ENCODE measurements at places on chromosomes 7 and 10.

- DNase-seq = no peak
Measured at GRCh38 chr7:92694211-92694610, 104.0 kb upstream of the FAM133B start.

GRCh38 chr10:33506838-33507661 lies 172.6 kb upstream of the NRP1 start:
- no peak for DNase-seq

DNA sequence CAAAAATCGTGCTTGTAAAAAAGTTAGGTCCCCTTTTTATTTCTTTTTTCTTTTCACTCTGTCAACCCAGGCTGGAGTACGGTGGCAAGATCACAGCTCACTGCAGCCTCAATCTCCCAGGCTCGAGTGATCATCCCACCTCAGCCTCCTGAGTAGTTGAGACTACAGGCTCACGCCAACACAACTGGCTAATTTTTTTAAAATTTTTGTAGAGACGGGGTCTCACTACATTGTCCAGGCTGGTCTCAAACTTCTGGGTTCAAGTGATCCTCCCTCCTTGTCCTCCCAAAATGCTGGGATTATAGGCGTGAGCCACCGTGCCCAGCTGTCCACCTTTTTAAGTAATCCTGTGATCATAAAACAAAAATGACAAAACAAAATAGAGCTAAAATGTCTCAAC lies 19.4 kb upstream of the ARHGAP12 start:
- no peak for DNase-seq

- no peak for DNase-seq
Measured at GRCh38 chr10:7300384-7300971, 110.4 kb downstream of the SFMBT2 start.

DNA sequence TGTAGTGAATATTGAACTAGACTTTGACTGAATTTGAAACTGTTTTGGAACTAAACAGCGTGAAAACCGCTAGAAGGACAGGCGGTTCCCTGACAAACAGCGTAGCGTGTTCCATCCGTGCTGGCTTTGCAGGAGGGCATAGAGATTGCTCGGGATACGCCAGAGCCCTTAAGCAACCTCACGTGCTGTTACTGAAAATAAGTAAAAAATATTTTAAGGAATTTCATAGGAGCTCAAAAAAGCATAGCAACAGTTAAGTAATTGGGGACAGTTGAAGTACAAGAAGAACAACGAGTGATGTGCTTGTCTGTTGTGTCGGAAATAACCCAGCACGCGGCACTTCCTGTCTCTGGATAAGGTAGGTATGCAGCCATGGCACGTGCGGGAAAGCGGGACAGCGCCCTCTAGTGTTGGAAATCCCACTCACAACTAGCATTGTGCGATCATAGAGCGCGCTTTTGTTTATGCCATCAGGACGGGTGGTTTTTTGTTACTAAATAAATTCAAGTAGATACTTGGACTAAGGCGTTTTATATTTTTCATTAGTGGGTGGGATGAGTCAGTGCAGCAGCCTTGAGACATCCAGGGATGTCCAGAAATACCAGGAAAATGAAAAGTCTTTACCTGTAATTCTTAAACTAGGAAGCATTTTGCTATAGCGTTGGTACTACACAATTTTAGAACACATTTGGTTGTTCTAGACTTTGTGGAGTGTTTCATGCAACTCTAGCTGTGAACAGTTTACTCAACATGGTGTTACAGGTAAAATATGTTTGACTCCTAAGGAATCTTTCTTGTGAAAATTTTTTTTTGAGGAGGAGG lies 50.4 kb downstream of the DNAJB6 start:
- peak; percentile 79 for DNase-seq

- no peak for DNase-seq
Measured at GRCh38 chr7:151346470-151346769, 4.8 kb downstream of the NUB1 start.

DNA sequence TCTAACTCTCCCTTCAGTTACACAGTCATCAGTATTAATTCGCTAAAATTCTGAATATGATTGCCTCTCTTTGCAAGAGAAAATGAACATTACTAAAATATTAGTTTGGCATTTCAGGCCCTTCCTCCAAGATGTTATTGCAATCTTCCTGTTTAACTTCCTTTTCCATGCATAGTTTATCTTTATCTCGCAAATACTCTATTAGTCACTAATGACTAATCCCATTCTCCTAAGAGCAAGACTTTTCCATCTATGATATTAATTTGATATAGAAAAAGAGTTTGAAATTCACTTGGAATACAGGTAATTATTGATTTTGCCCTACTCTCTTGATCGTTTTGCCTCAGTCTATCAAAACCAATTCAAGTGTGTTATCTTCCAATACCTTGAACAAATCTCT lies 41.8 kb upstream of the SEMA3A start:
- no peak for DNase-seq

- DNase-seq = no peak
Measured at GRCh38 chr10:14340051-14340744, 9.5 kb upstream of the FRMD4A start.

DNA sequence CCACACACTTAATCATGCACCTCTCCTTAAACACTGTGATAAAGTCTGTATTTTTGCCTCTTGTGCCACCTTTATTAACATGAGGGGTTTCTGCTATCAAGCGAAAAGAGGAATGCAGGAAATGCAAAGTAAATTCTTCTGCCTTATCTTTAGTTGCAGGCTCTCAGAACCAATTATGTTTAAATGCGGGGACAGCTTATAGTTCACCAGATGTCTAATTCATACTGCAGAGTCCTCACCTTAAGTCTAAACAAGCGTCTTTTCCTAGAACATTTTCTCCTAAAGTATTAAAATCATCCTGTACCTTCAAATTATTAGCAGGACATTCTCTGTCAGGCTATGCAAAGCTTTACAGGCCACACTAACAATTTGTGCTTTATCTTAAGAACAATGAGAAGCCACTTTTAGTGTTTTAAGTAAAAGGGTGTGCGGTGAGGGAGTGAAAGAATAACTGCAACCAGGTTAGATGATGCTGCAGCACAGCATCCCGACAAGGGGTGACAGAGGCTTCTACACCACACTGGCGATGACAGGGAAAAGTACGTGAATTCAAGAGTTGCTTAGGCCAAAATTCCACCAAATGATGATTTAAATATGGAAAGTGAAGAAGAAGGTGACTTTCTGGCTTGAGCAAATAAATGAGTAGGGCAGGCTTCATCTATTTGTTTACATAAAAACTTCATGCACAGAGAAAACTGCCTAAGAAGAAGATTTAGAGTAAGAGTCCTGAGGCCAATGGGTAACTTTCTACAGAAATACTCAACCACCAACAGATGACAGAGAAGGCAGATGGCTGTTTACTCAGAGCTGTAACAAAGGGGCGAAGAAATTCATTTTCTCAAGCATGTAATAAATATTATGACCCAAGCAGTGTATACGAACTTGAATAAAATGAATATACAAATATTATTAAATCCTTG lies 36.0 kb downstream of the EZH2 start:
- no peak for DNase-seq

DNA sequence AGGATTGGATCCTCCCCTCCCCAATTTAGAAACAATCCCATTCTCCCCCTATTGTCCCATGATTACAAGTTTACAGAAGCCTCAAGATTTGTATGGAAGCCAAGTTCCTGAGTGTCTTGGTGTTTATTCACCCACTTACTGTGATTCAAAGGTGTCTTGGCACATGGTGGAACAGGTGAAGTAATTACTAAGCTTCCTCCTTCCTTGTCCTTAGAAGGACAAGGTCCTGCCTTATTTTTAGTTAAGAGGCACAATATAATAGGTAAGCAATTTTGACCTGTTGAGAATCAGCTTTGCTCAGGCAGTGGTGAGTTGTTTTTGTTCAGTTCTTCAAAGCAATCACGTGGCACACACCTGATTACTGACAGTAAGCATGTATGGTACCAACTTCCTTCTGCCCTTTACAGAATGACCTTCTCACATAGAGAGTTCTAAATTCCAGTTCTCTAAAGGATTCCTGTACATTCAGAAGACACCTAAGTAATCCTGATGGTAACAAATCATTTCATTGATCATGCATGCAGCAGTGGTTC lies 60.7 kb upstream of the SLC13A1 start:
- no peak for DNase-seq

DNA sequence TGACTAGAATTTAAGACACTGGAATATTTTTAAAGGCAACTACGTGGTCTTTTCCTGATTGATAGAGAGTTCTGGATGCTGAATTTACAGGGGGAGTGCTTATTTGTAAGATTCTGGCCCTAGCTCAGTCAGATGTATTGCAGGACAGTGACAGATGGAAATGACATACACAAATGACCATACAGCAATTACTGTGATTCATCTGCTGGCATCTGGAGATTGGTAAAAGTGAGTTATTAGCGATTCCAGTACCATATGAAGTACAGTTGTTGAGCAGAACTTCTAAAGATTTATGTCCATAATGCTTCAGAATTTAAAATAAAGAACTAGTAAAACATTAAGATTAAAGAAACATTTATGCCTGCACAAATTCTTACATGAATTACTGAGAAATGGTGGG lies 243.2 kb downstream of the CRPPA start:
- no peak for DNase-seq

- DNase-seq = no peak
Measured at GRCh38 chr7:27918503-27918902, 178.5 kb downstream of the TAX1BP1 start.
